Caco-2 (cell line): ENCODE measurements at places on chromosomes 7 and 10. TPM values are rescaled to one million over a fixed set of nuclear protein-coding genes. Genes with fewer than 3 reads are reported as not detected.

- no peak for DNase-seq
Measured at GRCh38 chr10:71040846-71041605, 152.7 kb upstream of the PCBD1 start.

DNA sequence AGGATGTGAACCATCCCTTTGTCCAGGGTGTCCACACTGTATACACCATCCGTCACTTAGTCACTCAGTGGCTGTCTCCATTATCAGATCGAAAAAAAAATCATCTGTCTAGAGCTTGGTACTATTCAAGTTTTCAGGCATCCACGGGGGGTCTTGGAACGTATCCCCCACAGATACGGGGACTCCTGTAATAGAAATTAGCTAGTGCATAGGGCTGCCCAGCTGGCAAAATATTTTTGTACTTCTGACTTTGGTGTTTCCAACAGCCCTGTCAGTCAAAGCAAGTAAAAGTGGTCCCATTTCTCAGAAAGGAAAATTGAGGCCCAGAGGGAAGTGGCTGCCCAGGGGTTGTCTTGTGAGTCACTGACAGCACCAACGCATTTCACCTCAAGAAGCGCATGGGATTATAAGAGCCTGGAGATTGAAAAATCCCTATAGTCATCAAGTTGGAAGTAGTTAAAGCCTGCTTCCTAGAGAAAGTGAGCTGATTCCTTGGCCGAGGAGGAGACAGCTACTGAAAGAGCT is 52.1 kb upstream of the SLC29A3 start:
- DNase-seq: no peak

GRCh38 chr7:139854124-139854511 is 25.1 kb downstream of the TBXAS1 start:
- DNase-seq: no peak

DNA sequence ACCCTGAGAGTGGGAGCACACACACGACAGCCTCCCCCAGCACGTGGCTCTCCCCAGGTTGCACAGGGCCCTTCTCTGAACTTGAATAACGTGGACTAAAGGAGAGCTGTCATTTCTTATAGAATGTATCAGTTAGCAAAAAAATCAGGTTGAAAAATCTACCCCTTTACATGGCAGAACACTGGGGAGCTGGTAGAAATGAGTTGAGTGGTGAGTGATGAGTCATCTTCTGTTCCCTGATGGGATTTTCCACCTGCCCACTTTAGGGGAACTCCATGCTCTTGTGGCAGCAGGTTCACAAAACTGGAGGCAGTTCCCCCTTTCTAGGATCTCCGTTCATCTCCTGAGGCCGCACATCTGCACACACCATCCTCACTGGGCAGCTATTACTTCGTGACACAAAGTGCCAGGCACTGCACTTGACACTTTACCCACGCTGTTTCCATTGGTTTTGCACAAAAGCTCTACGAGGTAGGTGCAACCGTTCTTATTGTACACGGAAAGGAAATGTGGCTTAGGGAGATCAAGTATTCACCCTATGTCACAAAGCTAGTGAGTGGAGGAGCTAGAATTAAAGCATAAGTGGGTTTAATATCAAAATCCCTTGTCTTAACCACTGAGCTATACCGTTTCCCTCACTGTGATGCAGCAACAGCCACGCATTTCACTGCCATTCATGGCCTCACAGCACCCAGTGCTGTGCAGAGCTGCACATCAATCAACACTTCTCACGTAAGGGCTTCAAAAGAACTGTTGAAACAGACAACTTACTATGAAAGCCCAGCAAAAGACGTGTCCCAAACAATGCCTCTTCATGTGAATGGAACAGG is 80.2 kb downstream of the RNF216 start:
- DNase-seq: no peak

DNA sequence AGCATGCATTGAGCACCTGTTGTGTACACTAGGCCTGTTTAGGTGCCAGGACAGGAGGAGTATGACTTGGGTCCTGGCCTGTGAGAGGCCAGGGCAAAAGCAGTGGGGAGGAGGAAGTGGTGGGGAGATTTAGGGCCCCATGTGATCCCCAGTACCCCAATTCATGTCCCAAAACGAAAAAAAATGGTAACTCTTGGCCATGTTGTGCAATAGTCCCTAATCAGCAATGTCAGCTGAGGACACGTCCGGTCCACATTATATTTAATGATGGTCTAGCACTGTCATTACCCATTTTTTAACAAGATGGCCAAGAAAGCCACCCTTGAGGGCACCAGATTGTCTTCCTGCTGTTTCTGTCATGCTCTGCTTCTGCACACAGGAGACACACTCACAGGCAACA is 142.0 kb upstream of the RET start:
- no peak for DNase-seq

Gene ATOH7
- total RNA-seq: 0.21 and 0.54 TPM in 2 replicates

DNA sequence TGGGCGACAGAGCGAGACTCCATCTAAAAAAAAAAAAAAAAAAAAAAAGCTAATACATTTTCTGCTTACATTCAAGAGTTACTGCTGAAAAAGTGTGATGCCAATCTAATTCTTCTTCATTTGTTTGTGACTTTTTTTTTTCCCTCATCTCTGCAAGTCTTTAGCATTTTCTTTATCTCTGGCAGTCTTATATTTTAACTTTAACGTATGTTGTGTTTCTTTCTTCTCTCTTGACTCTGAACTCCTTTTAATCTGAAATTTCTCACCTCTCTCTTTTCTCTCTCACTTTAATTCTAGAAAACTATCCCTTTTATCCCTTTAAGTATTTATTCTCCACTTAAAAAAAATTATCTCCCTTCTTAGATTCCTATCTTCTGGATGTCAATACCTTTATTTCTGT is 146.5 kb downstream of the JMJD1C start:
- no peak for DNase-seq

DNA sequence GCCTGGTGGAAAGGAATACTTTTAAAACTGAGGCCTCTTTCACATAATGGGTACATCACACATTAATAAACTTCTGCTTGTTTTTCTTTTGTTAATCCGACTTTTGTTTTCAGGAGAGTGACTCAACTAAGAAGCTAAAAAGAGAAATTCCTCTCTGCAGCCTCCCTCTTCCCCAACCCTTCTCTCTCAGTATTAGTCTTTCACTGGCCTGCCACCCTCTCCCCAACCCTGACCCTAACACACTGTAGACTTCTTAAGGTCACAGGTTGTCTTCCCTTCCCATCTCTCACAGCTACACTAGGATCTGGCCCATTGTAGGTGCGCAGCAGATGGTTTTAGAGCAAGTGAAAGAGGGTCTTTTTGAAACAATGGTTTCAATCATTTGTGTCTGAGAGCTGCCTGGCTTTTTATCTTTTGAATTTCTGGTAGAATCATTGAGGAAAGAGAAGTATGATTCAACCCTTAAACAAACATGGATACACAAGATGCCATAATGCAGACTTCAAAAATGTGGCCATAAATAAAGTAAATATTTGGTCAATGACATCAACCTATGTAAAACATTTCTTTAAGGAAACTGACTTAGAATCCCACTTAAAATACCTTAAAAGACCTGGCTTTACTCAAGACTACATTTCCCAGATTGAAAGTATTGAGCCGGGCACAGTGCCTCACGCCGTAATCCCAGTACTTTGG is 17.9 kb upstream of the FFAR4 start:
- peak; percentile 62 for DNase-seq

Gene NUTM2A
- 0.21 and 0.23 TPM in 2 replicates for total RNA-seq

DNA sequence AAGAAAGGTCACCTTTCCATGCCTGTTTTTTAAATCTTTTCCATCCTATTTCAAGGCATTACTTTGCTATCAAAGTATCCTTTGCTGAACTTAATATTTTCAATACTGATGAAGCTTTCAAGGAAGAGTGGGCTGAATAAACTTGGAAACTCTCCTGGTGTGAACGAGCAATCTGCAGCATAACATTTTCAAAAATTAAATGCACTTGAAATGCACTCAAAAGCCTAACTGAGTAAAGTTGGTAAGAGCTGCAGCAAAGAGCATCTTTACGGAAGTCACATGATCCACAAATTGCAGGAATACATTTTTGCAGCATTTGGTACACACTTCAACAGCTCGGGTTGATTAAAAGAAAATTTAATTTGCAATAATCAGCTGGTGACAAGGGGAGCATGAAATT is 367.3 kb downstream of the PHTF2 start:
- no peak for DNase-seq

- no peak for DNase-seq
Measured at GRCh38 chr7:152180587-152180986, 155.1 kb downstream of the GALNT11 start.

Gene FAM237B
- not detected in 2 replicates for total RNA-seq

Gene HOXA7
- 19.7 and 19.9 TPM in 2 replicates for total RNA-seq

- peak; percentile 92 for DNase-seq
Measured at GRCh38 chr10:30434273-30435072, 489 bp downstream of the MAP3K8 start.

- peak; percentile 32 for DNase-seq
Measured at GRCh38 chr7:45036317-45036716, 36.3 kb downstream of the CCM2 start.

DNA sequence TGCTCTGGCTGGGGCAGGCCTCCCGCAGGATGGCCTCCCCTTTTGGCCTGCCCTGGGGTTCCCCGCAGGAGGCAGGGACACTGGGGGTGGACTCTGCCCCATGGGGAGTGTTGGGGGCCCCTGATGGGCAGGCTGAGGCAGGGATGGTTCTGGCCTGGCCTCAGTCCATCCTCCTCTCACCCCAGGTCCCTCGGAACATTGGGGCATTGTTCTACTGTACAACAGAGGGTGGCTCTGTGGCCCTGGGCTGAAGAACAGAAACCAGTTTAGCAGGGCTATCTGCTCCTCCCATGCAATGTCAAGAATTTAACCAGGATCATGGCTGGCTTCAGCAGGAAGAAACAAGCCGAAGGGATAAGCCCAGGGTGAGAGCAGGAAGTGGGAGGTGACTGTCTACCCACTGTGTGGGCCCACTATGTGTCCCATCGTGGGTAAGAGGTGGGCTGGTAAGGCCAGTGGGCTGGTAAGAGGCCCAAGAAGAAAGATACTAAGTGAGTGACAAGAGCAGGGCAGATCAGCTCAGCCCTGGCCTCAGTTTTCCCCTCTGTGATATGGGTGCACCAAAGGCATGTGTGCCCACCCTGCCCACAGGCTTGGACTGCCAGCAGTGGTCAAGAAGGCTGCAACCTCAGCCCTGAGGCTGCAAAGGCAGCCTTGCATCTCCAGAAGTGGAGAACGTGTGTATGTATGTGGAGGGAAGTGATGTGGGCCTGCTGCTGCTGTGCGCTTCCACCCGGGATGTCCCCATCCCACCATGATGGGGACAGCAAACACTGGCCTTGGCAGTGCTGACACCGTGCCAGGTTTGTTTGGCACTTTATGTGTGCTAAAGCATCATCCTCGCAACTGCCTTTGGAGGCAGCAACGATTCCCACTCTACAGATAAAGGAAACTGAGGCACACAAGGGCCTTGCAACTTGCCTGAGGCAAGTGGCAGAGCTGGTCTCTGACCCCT is 138.9 kb downstream of the SH3PXD2A start:
- peak; percentile 80 for DNase-seq

DNA sequence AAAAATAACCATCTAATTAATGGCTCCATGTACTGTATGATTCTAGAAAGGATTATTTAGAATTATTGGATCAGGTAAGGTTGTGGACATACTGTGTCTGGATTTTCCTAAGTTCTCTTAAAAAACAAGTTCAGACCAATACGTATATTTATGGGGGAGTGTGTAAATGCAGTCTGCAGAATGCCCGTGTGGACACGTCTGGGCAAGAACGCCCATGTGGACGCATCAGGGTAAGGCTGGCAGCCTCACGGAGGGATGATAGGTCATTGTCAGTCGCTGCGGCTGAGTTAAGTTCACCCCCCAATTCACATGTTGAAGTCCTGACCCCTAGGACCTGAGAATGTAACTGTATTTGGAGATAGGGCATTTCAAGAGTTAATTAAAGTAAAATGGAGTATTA is 160.0 kb upstream of the SHH start:
- DNase-seq: no peak

GRCh38 chr10:11441151-11441535 is 170.3 kb downstream of the USP6NL start:
- no peak for DNase-seq
